ENCODE measurements at places on chromosomes 7 and 10.

- no peak for DNase-seq
These were observed 97.7 kb downstream of the ARHGAP12 start for GRCh38 chr10:31830887-31831286.

- DNase-seq = no peak
These were observed 101.4 kb downstream of the PPP1R17 start for GRCh38 chr7:31788445-31788844.

DNA sequence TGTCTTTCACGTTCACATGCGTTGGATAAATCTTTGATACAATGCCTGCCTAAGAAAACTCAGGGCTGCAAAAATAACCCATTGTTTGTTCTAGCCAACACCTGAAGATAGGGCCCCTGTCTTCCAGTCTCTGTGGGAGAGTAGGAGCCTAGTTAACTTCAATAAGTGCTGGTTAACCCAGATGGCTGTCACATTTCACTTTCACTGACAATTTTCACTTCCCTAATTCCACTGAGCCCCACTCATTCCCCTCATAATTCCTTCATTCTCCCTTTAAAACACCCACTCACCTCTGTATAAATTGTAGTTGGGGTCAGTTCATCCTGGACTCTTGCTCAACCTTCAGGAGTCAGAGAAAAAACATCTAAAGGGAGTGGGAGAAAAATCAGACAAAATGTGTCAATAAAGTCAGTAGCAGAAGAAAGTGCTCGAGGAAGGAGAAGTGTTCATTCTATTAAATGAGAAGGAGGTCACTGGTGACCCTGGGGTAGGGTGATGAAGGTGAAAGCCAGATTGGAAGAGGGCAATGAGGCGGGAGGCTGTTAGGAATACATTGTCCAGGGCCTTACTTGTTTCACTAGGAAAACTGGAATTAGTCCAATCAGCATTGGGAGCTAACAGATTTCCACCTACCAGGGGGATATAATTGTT lies 51.2 kb upstream of the ABI1 start:
- DNase-seq = no peak

DNA sequence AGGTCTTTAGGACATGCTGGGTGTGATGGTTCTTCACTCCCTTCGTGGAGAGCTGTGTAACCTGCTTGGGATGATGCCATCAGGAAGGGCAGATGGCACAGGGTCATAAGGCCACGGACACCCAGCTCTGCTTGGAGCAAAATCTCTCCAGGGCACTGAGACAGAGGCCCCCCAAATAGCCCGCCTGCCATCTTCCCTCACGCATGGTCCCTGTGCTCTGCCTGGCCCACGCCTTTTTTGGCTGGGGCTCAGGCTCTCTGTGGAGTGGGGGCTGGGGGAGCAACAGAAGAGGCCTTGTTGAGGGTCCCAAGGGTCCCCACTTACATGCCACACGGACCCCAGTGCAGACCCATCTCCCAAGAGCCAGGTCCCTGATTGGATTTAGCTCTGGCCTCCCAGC lies 93.3 kb upstream of the RET start:
- no peak for DNase-seq

GRCh38 chr7:22549667-22550513 lies 49.9 kb upstream of the STEAP1B start:
- DNase-seq = no peak

- DNase-seq = no peak
These were observed 163.6 kb downstream of the NRF1 start for GRCh38 chr7:129774871-129775694.

- no peak for DNase-seq
These were observed 5.7 kb downstream of the HIP1 start for GRCh38 chr7:75732764-75733630.

- no peak for DNase-seq
These were observed 151.1 kb upstream of the MKI67 start for GRCh38 chr10:128277267-128277840.

DNA sequence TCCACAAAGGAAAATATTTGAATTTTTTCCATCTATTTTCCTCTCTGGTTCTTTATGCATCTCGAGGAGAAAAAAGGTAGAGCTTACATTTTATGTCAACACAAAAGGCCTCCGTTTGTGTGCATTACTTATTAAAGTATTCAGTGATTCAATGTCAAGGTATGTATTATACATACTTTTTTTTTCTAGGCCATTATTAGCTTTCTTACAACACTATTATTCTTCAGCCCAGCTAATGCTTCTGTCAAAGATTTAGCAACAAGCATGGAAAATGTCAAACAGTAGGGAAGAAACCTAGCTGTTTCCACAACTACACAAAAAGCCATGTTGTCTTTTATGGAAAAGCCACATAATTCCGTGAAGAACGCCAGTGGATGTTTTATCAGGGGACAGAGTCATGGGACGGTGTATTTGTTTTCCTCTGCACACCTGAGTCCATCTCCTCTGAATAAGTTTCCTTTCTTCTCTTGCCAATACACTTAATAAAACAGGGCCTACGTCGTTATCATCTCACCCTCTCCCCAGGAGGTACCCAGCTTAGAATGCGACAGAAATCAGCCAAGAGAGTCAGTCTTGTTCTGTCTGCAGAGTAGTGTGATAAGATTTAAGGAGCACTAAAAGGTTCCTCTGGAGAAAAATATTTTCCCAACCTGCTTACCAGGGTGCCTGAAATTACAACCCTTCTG lies 209.7 kb upstream of the AUTS2 start:
- no peak for DNase-seq

- DNase-seq = no peak
These were observed 180.4 kb downstream of the SDK1 start for GRCh38 chr7:3481435-3481834.

- DNase-seq = no peak
These were observed 5.7 kb downstream of the UBE2H start for GRCh38 chr7:129947049-129947448.

DNA sequence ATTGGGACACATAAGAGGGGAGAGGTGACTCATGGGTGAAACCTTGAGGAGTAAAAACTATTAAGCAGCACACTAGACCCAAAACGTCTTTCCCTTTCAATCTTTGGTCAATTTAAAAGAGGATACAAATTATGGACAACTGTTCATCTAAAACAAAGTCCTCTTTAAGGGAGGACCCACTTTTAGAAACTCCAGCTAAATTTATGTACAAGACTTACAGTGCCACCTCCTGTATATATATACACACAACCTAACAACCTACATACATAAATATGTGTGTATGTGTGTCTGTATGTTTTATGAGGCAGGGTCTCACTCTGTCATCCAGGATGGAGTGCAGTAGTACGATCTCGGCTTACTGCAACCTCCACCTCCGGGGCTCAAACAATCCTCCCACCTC lies 18.1 kb upstream of the ZC3HAV1 start:
- no peak for DNase-seq

- DNase-seq = no peak
These were observed 22.3 kb upstream of the PRRT4 start for GRCh38 chr7:128383776-128384175.

DNA sequence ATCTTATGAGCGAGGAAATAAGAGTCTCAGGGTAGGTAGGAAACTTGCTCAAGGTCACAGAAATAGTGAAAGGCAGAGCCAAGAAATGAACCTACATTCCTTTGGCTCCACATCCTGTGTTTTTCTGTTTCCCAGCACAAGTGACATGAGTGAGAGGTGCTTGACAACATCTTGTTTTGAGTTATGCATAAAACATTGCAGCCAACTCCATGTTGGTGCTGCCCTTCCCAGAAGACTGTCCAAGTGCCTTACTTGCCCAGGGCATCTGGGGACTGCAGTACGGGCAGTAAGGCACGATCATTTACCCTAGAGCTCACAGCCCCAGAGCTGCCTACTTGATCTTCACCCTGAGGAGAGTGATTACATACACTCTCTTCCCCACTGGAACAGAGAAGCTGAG lies 148.8 kb downstream of the NOC3L start:
- DNase-seq = no peak

Measured in CD4-positive, alpha-beta T cell treated with Interleukin-1 beta for 1 hour (primary cell).